Activated CD4-positive, alpha-beta T cell treated with anti-CD3 and anti-CD28 coated beads, Interleukin-2, amount 50 U/mL, for 1 hour (primary cell): ENCODE measurements at places on chromosomes 2 and 18.

DNA sequence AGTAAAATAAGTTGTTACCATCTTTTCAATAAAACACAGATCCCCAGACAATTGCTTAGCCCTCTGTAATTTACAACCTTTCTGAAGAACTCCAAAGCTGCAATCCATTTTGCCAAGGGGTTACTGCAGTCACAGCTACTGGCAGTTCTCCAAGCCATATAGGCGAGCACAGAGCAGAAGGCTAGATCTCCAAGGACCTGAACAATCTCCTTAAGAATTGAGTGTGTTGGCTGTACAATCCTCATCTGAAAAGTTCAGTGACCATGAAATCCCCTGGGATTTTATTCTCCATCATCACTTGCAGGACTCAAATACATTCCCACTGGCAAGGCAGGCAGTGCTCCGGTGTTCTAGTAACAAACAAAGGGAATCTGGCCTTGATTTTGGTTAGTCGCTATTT lies 103.9 kb upstream of the LRP1B start:
- no peak for DNase-seq

GRCh38 chr2:65228263-65228750 lies 676 bp downstream of the ACTR2 start:
- peak; percentile 24 for DNase-seq

- DNase-seq: no peak
These were observed 25.2 kb downstream of the HS1BP3 start for GRCh38 chr2:20625491-20626391.

GRCh38 chr2:236070236-236070635 lies 98.0 kb downstream of the GBX2 start:
- DNase-seq: no peak

DNA sequence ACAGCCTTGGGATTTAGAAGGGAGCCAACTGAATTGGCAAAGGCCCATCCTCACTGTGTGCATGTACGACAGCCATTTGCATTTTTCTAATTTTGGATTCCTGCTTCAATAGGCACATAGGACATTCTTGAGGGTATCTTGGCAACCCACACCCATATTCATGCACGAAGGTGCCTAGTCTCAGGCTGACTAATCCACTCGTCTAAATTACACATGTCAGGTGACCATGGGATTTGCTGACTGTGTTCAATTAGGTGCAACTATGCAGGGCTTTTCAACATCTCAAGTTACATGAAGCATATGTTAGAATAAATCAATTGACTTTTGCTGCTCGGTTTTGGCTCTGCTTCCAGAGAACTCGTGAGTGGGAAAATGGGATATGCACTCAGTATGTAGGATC lies 249.7 kb downstream of the SP3 start:
- no peak for DNase-seq

- no peak for DNase-seq
These were observed 132.1 kb downstream of the COL6A3 start for GRCh38 chr2:237281836-237282306.

DNA sequence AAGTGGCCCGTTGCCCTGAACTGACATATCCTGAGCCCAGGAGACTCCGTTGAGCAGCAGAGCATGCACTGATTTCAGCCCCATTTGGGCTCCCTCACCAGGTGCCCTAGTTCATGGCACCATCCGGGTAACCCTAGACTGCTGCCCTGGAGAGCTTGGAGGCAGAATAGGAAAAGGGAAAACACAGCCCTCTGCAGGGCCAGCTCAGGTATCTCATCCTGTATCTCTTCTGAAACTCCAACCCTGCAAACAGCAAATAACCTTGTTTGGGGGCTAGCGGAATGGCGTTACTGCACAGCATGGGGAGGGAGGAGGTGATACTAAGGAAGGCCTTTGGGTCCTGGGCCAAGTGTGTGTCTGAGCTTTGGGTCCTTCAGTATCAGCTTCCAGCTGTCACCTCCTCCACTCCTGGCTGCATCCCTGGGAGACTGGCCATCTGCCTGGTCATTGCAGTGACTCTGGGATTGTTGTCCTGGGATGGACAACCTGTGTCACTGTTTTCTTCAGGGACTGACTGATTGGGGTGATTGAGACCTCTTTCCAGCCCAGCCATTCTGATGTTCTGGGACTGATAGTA lies 233.8 kb upstream of the SKOR2 start:
- DNase-seq: no peak

- DNase-seq: no peak
These were observed 3.5 kb downstream of the LOXL3 start for GRCh38 chr2:74550231-74550630.

DNA sequence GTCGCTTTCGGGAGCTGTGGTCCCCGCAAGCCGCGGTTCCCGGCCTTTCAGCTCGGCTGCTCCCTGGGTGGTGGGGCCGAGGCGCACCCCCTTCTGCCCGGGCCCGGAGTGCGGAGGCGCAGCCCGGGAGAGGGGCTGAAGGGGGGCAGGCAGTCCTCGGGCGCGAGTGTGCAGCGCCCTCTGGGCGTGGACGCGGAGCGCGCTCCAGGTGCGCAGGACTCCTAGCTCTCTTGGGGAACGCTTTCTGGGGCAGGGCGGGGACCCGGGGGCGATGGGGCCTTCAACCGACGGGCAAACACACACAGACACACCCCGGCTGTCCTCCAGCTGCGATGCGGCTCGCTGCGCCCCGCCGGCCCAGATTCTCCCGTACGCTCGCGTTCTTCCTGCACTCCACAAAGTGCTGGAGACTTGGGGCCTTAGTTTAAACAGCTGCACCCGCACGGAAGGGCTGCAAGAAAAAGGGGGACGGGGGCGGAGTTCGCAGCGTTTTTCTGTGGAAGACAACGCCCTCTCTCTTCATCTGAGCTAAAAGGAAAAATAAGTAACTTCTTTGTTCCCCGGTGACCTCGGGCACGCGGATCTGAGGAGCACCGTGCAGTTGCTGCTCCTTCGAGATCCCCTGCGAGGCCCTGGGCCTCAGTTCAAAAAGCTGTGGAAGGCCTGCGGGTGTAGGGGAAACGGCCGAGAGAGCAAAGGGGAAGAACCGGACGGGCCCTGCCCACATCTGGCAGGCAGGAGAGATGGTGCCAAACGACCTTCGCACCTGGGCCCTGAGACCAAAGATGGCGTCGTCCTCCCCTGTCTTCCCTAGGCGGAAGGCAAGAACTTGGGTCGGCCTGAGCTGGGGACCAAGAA lies 593 bp upstream of the SDC1 start:
- no peak for DNase-seq

GRCh38 chr2:16462958-16463357 lies 202.7 kb downstream of the CYRIA start:
- no peak for DNase-seq

DNA sequence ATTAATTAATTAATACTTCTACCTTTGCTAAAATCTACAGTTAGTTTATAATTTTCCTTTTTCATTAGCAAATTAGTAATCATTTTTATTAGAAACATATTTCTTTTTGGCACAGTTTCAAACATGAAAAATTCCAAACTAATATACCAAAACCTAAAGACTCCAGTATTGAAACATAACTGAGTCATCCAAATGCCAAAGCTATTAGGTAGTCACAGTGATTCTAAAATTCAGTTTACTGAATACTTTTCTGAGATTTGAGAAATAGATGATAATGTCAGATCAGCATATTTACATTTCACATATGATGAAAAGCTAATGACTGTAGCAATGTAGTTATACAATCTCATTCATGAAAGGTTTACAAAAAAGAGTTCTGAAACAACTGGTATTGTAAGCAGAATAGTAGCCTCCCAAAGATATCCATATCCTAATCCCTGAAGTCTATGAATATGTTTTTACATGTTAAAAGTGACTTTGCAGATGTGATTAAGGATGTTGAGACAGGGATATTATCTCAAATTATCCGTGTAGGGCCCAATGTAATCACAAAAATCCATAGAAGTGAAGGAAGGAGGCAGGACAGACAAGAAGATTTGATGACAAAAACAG lies 680.2 kb upstream of the CHAC2 start:
- no peak for DNase-seq

- DNase-seq: no peak
These were observed 254.4 kb downstream of the ERBB4 start for GRCh38 chr2:212284166-212284565.

DNA sequence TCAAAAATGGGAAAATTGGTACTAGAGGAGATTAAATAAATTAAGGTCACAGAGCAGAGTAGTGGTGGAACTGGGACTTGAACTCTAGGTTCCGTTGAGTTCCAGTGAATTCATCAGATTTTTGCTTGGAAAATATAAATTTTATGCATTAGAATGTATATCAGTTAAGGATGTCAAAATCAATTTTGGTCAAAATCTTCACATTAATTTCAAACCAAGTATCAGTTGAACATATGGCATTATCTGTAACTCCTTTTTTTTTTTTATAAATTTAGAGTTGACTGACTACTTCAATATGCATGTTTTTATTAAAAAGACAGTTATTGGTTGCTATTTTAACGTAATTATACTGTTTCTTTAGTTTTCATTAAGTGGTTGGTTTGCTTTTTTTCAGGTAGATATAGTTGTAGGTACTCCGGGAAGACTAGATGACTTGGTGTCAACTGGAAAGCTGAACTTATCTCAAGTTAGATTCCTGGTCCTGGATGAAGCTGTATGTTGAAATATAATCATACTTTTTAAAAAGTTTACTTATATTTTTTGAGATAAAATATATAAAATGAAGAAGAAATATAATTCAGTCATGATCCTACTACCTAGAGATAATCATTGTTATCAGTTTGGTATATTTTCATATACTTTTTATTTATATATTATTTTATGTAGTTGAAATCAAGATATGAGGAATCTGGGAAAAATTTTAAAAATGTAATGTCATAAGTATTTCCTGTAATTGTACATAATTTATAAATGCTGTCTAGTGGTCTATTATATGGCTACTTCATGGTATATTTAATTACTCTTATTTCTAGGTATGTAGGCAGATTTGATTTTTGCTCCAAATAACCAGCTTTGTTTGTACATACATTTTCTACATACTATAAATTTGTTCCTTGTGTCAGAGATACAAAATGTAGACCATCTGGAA lies 25.4 kb downstream of the DDX1 start:
- DNase-seq: no peak

- no peak for DNase-seq
These were observed 1432.2 kb upstream of the ACVR2A start for GRCh38 chr2:146412625-146413024.

- no peak for DNase-seq
These were observed 35.2 kb downstream of the SKA1 start for GRCh38 chr18:50410008-50410407.

DNA sequence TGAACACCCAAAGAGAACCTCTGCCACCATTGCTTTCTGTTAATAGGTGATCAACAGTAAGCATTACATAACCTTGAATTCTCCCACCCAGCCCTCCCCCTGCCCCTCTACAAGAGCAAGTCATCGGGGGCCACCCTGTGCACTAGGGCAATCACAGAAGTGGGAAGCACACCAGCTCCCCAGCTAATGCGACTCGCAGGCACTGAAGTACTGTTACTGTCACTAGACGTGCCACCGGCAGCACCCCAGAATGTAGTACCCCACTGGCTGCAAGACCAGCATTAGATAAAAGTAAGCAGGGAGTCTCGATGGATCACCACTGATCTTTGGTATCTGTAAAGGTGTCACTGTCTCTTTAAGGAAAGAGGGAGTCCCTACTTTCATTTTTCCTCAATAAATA lies 167.6 kb downstream of the FAM210A start:
- DNase-seq: no peak

DNA sequence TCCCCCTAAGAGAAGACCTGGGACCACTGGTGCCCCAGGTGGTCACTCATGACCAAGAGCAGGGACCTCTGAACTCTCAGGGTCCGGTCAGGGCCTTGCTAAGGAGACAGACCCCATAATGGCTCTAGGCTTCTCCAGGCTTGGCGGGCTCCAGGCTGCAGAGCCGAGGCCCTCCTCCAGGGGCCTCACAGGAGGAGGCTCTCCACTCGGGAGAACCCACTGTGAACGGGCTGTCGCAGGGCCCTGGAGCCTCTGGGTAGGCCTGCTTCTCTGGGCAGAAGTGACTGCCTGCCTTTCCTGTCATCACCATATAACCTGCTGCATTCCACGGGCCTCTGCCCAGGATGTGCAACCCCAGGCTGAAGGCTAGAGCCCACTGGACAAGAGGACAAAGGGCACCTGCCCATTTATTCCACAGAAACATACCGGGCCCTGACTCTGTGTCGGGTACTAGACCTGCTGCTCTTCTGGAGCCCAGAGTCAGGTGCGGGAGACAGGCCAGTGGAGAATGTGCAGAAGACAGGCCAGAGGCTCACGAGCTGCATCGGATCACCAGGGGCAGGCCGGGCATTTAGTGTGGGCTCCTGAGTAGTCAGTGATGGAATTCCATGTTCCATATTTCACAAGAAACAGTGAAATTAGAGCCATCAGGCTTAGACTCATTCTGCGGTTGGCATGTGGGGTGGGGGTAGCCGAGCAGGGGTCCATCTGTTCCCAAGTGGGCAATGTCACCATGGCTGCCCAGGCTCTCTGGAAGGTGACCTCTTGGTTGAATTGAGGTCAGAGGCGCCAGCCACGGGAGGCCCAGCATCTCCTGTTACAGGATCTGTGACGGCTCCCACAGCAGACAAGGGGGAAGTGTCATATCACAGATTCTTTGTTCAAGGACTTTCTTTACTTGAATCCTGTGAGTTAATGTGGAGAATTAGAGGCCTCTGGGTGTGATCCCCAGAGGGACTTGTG lies 220.8 kb downstream of the SH3RF3 start:
- DNase-seq: no peak

GRCh38 chr2:9653485-9654271 lies 22.9 kb upstream of the YWHAQ start:
- DNase-seq: no peak

DNA sequence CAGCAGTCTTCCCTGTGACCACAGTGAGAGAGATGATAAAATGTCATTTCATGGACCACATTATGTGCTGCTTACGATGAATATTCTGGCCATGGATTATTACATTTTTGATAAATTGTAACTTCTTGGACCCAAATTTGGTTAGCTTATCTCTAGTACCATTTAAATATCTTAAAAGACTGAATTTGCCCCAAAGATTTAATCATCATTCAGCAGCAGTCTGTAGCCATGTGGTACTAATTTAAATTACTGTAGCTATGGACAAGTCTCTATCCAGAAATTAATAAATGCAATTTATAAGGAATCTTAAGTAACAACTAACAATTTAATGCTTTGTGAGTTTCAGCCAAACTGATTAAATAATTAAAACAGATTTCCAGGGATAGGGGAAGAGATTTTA lies 644.9 kb upstream of the FANCL start:
- no peak for DNase-seq

GRCh38 chr2:27134781-27135477 lies 493 bp upstream of the PREB start:
- no peak for DNase-seq
